ENCODE measurements at places on chromosomes 3 and 15. TPM values are rescaled to one million over a fixed set of nuclear protein-coding genes. Genes with fewer than 3 reads are reported as not detected.

ADAMTS9 gene
- not detected for total RNA-seq

CTXN2 gene
- total RNA-seq = not detected

B3GALNT1 gene
- 2.4 TPM for total RNA-seq

SLC22A14 gene
- total RNA-seq = not detected

COL6A6 gene
- not detected for total RNA-seq

SRP14 gene
- total RNA-seq = 147 TPM

ADAMTS7 gene
- total RNA-seq = 0.47 TPM

MKRN2OS gene
- total RNA-seq = not detected

LRRN1 gene
- total RNA-seq = not detected

PCLAF gene
- 58.6 TPM for total RNA-seq

ZBTB47 gene
- 1.4 TPM for total RNA-seq

- no peaks in the 10 kb centered on the region for H3K27me3 ChIP-seq
- peaks cover 10% of the 10 kb centered on the region for H3K36me3 ChIP-seq
- no peak overlapping the region for H3K27ac ChIP-seq
- H3K4me3 ChIP-seq = no peak overlapping the region
- peaks cover 43% of the 10 kb centered on the region for H3K4me1 ChIP-seq
These were observed 32.3 kb downstream of the VGLL4 start for GRCh38 chr3:11611341-11611799.

GRCh38 chr15:55007561-55007960, 189.2 kb downstream of the RSL24D1 start:
- no peak for DNase-seq
- H3K36me3 ChIP-seq = no peaks in the 10 kb centered on the region
- no peak overlapping the region for H3K4me3 ChIP-seq
- H3K27ac ChIP-seq = no peak overlapping the region
- H3K4me1 ChIP-seq = no peaks in the 10 kb centered on the region
- no peaks in the 10 kb centered on the region for H3K27me3 ChIP-seq

- no peak for DNase-seq
- no peak overlapping the region for H3K27ac ChIP-seq
- H3K4me3 ChIP-seq = no peak overlapping the region
- H3K27me3 ChIP-seq = peaks cover 9% of the 10 kb centered on the region
These were observed 36.9 kb upstream of the MYZAP start for GRCh38 chr15:57554812-57555179.

- H3K4me3 ChIP-seq = no peak overlapping the region
- no peak for DNase-seq
- H3K4me1 ChIP-seq = no peaks in the 10 kb centered on the region
- H3K36me3 ChIP-seq = no peaks in the 10 kb centered on the region
These were observed 808.0 kb upstream of the NR2F2 start for GRCh38 chr15:95522533-95522932.

GRCh38 chr3:190790185-190790584, 72.3 kb downstream of the GMNC start:
- no peak overlapping the region for H3K27ac ChIP-seq
- H3K4me3 ChIP-seq = no peak overlapping the region
- H3K4me1 ChIP-seq = no peaks in the 10 kb centered on the region
- no peaks in the 10 kb centered on the region for H3K36me3 ChIP-seq
- no peak for DNase-seq

DNA sequence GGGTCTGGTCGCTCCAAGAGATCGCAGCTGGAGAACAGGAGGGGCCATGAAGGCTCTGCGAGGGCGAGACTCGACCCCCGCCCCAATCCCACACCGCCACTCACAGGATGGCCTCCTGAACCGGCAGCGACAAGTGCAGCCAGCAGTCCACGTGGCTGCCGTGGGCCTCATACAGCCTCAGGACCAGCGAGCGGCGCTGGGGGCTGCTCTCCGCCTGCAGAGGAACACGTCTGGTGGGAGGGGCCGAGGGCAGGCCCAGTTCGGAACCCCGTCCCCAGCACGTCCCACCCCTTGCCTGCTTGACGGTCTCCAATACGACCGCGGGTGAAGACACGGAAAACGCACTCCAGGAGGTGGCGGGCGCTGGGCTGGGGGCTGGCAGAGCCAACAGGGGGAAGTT, 9.2 kb downstream of the NEIL1 start:
- H3K36me3 ChIP-seq = peaks cover 14% of the 10 kb centered on the region
- H3K4me3 ChIP-seq = no peak overlapping the region
- no peak overlapping the region for H3K27ac ChIP-seq
- no peak for DNase-seq
- H3K4me1 ChIP-seq = peaks cover 8% of the 10 kb centered on the region

GRCh38 chr3:42214565-42215283, 51.3 kb downstream of the CCK start:
- no peak for DNase-seq
- peak overlapping the region; percentile 64 for H3K27ac ChIP-seq
- peaks cover 18% of the 10 kb centered on the region for H3K36me3 ChIP-seq
- no peaks in the 10 kb centered on the region for H3K27me3 ChIP-seq

DNA sequence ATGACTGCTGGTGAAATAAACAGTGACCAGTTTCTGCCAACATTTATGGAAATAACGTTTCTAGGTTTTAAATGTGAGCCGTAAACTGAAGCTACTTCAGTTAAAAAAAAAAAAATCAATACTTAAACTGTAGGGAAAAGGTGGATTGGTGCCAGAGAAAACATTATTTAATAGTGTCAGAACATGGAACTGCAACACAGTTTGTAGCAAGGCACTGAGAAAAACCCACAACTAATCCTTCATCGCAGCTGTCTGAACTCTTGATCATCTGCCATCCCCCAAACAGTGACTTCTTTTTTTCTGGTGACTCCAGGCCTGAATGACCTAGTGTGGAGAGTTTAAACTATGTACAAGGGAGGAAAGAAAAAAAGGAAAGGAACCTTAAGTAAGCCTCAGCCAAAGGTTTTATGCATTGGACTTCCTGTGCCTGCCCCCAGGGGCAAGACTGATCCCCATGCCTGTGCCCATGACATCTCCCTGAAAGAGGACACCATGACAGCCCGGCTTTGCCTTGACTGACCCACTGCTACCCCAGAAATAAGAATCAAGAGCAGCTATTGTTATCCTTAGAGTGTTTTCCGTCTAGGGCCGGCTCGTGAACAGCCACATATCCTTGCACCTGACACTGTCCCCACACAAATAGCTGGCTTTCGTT, 33.1 kb downstream of the CRTAP start:
- no peak for DNase-seq
- H3K27ac ChIP-seq = no peak overlapping the region
- no peak overlapping the region for H3K4me3 ChIP-seq
- H3K36me3 ChIP-seq = peaks cover 5% of the 10 kb centered on the region
- peaks cover 3% of the 10 kb centered on the region for H3K27me3 ChIP-seq
- H3K4me1 ChIP-seq = no peaks in the 10 kb centered on the region

DNA sequence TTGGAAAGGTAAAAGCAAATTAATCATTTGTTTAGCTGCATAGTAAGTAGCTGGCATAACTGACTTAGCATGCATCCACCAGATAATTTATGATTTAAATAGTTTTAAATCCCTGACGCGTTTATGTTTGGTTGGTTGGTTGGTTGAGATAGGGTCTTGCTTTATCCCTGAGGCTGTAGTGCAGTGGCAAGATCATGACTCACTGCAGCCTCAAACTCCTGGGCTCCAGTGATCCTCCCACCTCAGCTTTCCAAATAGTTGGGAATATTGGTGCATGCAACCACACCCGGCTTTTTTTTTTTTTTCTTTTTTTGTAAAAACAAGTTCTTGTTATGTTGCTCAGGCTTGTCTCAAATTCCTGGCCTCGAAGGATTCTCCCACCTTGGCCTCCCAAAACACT, 263.4 kb downstream of the MCTP2 start:
- no peak overlapping the region for H3K4me3 ChIP-seq
- DNase-seq = no peak
- H3K36me3 ChIP-seq = no peaks in the 10 kb centered on the region
- no peak overlapping the region for H3K27ac ChIP-seq

- no peak for DNase-seq
- no peak overlapping the region for H3K27ac ChIP-seq
- H3K4me3 ChIP-seq = no peak overlapping the region
- H3K36me3 ChIP-seq = no peaks in the 10 kb centered on the region
- H3K4me1 ChIP-seq = no peaks in the 10 kb centered on the region
These were observed 93.1 kb downstream of the ARHGEF26 start for GRCh38 chr3:154214306-154214705.

DNA sequence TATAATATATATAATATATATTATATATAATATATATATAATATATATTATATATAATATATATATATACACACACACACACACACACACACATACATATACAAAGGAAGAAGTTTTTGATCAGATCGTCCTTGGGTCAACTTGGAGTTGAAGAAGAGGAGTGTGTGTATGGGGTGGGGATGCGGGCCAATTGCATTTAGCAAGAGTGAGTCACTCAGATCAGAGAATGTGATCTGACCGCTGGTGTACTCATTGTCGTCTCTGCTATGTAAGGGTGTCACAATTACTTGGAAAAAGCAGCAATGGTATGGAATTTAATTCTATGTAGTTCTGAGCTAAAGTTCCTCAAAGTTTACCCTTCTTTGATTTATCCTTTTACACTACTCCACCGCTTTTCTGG, 4.6 kb upstream of the VGLL3 start:
- no peak overlapping the region for H3K27ac ChIP-seq
- H3K4me1 ChIP-seq = no peaks in the 10 kb centered on the region
- H3K27me3 ChIP-seq = peaks cover 25% of the 10 kb centered on the region
- no peak for DNase-seq

GRCh38 chr15:89654847-89655805, at the start of gene KIF7:
TSS of gene KIF7 (minus strand) at chr15:89655467. CDS start at chr15:89652930, 2,537 bp downstream.
- peaks cover 41% of the 10 kb centered on the region for H3K27me3 ChIP-seq
- H3K27ac ChIP-seq = no peak within 1 kb of the TSS
- H3K4me1 ChIP-seq = peaks cover 17% of the 10 kb centered on the region
- no peak for DNase-seq

- no peak overlapping the region for H3K4me3 ChIP-seq
- no peak for DNase-seq
- H3K27me3 ChIP-seq = no peaks in the 10 kb centered on the region
- peaks cover 21% of the 10 kb centered on the region for H3K36me3 ChIP-seq
- H3K4me1 ChIP-seq = no peaks in the 10 kb centered on the region
These were observed 24.1 kb downstream of the PIGB start for GRCh38 chr15:55343168-55343567.

- H3K4me1 ChIP-seq = peaks cover 15% of the 10 kb centered on the region
- peaks cover 8% of the 10 kb centered on the region for H3K27me3 ChIP-seq
- H3K4me3 ChIP-seq = no peak overlapping the region
- DNase-seq = no peak
These were observed 44.7 kb upstream of the INO80 start for GRCh38 chr15:41160639-41161315.

GRCh38 chr15:63820210-63820609, 13.5 kb downstream of the HERC1 start:
- no peak overlapping the region for H3K4me3 ChIP-seq
- H3K27me3 ChIP-seq = no peaks in the 10 kb centered on the region
- H3K4me1 ChIP-seq = peaks cover 62% of the 10 kb centered on the region

All from activated T-helper 1 cell treated with anti-CD3 and anti-CD28 coated beads, Interleukin-12 subunit alpha, Interleukin-12 subunit beta, Interleukin-2, Interleukin-4 antibody, amounts not matched to agents 30 ng/mL and 10 ng/mL and 1 ng/mL, durations not matched to agents 14 hours and 24 hours and 36 hours (primary cell).